ENCODE measurements at places on chromosomes 5 and 9. TPM values are rescaled to one million over a fixed set of nuclear protein-coding genes. Genes with fewer than 3 reads are reported as not detected.

DNA sequence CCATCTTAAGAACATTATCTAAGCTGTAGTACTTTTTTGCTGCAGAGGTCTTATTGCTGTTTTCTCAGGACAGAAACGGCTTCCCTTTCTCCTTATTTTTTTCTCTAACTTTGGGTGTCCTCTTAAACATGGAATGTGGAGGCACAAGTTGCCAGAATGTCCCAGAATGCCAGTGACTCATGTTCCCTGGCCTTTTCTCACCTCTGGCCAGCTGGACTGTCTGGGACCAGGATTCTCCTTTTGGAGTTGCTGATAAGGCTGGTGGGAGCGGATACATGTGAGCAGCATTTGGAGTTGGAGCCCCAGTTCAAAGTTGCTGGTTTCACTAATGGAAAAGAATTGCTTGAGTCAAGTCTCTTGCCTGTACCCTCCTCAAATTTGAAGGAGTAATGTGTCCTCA lies 112.8 kb downstream of the ARHGAP26 start:
- H3K36me3 ChIP-seq = no peaks in the 10 kb centered on the region
- H3K4me3 ChIP-seq = no peak overlapping the region
- H3K27ac ChIP-seq = no peak overlapping the region

The GABBR2 gene
- not detected for total RNA-seq

The SPINK7 gene
- not detected for total RNA-seq

The CNTNAP3 gene
- 14.2 TPM for total RNA-seq
